ENCODE measurements at places on chromosomes 12 and 14. TPM values are rescaled to one million over a fixed set of nuclear protein-coding genes. Genes with fewer than 3 reads are reported as not detected.
A peak's percentile ranks its signal among the peaks of the same experiment; 100 is the strongest.

The CLEC1B gene
- not detected for total RNA-seq

DNA sequence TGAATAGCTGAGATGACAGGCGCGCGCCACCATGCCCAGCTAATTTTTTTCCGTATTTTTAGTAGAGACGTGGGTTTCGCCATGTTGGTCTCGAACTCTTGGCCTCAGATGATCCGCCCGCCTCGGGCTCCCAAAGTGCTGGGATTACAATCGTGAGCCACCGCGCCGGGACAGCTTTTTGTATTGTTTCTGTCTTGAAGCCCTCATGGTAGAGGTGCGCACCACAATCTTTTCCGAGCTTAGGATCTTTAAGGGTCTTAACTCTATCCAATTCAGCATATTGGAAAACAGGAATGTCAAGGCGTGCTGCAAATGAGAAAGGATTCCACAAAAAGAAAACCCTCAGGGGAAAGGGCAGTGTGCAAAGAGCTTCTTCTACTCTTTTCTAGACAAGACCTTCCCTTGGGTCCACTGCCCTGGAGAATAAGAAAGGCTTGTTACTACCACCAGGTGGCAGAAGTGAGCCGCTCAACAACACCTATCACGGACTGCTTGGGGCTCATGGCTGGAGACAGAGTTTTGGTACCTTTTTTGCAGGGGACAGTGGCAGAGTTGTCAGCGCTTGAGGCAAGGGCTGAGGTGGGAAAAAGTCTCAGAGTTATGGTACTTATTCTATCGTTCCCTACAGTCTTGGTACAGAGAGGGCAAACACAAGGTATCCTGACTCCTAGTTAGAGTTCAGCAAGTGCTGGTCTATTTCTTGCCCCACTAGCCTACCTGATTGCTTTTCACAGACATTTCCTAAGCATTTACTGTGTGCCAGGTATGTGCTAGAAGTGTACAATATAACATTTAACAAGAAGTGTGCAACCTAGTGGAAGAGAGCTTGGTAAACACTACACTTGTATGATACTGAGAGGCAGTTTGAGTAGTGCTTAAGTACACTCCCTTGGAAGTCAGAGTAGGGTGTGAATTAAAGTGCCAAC is 16.4 kb upstream of the SP7 start:
- H3K27ac ChIP-seq = no peak overlapping the region
- H3K27me3 ChIP-seq = no peaks in the 10 kb centered on the region
- H3K4me1 ChIP-seq = peaks cover 7% of the 10 kb centered on the region
- H3K4me3 ChIP-seq = no peak overlapping the region

DNA sequence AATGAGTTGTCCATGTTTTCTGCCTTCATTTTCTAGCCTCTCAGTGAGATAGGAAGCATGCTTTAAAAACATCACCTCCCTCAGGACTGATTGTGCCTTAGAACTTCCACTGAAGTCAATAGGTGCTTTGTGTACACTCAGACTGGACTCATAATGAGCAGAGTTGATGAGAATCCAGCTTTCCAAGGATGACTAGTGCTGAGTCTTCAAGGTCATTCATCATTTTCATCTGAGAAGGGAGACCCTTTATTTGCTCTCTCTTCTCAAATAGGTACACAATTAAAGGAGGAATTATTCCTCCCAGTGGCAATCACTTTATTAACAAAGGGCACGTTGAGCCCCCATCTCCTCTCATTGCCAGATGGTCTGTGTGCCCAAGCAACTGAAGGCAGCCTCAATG is 210.9 kb upstream of the PRKD1 start:
- H3K4me3 ChIP-seq = no peak overlapping the region
- H3K27me3 ChIP-seq = no peaks in the 10 kb centered on the region
- no peak overlapping the region for H3K27ac ChIP-seq

DNA sequence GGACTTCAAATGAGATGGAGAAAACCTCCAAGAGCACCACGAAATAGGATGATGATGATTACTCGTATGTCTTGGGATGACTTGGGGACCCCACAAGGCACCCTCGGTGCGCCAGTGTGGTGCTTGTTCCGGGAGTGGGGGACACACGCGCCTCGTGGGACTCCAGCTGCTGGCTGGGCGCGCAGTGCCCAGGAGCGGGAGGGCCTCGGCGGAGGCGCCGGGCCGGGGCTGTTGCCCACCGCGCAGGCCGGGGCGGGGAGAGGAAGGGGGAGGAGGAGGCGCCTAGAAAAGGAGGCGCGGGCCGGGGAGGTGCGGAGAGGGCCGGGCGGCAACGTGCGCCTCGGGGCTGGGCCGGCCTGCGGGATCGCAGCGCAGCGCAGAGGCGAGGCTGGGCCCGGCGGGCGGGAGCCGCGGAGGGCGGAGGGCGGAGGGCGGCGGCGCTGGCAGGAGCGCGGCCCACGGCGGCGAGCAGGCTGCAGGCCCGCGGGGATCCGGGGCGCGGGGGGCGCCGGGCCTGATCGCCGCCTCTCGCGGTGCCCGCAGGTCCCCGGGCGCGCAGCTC is at the start of gene RFLNA:
Gene RFLNA, plus strand, starts transcription at position 314 of the 562 bp plus-strand sequence. CDS start 337 bp downstream, outside the sequence.
- no peaks in the 10 kb centered on the region for H3K36me3 ChIP-seq
- DNase-seq = peak; percentile 31
- H3K4me1 ChIP-seq = peaks cover 27% of the 10 kb centered on the region
- no peak within 1 kb of the TSS for H3K27ac ChIP-seq

- no peak overlapping the region for H3K4me3 ChIP-seq
- H3K27ac ChIP-seq = no peak overlapping the region
- H3K27me3 ChIP-seq = peaks cover 28% of the 10 kb centered on the region
- H3K36me3 ChIP-seq = no peaks in the 10 kb centered on the region
These were observed 49.1 kb upstream of the RIMBP2 start for GRCh38 chr12:130765186-130765659.

- DNase-seq = no peak
- H3K36me3 ChIP-seq = no peaks in the 10 kb centered on the region
- no peaks in the 10 kb centered on the region for H3K27me3 ChIP-seq
- H3K27ac ChIP-seq = no peak overlapping the region
- no peaks in the 10 kb centered on the region for H3K4me1 ChIP-seq
- no peak overlapping the region for H3K4me3 ChIP-seq
These were observed 166.3 kb downstream of the PHLDA1 start for GRCh38 chr12:75865315-75865714.

DNA sequence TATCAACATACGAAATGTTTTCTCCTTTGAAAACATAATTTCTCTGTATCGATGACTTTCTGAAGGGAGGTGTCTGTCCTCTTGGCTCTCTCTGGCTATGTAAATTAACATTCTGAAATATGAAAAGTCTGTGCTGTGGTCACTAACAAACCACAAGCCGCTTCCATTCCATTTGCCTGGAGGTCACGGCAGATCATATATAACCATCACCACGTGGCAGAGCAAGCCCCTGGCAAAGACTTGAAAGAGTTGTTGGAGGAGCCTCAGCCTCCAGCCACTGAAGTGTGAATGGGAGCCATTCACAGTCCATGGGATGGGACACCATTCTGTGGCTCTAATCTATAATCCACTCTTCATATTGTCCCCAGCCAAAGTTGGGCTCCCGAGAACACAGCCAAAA is 39.6 kb downstream of the CDKL1 start:
- no peak overlapping the region for H3K27ac ChIP-seq
- H3K27me3 ChIP-seq = peaks cover 2% of the 10 kb centered on the region
- no peak overlapping the region for H3K4me3 ChIP-seq
- DNase-seq = no peak
- peaks cover 14% of the 10 kb centered on the region for H3K4me1 ChIP-seq

GRCh38 chr14:33510063-33510481 is 440.8 kb downstream of the EGLN3 start:
- H3K27me3 ChIP-seq = no peaks in the 10 kb centered on the region
- H3K27ac ChIP-seq = no peak overlapping the region
- H3K4me3 ChIP-seq = no peak overlapping the region
- no peak for DNase-seq
- no peaks in the 10 kb centered on the region for H3K36me3 ChIP-seq

- H3K36me3 ChIP-seq = no peaks in the 10 kb centered on the region
- no peaks in the 10 kb centered on the region for H3K4me1 ChIP-seq
- DNase-seq = no peak
These were observed 610.7 kb upstream of the TMEM132C start for GRCh38 chr12:127656266-127656665.

DNA sequence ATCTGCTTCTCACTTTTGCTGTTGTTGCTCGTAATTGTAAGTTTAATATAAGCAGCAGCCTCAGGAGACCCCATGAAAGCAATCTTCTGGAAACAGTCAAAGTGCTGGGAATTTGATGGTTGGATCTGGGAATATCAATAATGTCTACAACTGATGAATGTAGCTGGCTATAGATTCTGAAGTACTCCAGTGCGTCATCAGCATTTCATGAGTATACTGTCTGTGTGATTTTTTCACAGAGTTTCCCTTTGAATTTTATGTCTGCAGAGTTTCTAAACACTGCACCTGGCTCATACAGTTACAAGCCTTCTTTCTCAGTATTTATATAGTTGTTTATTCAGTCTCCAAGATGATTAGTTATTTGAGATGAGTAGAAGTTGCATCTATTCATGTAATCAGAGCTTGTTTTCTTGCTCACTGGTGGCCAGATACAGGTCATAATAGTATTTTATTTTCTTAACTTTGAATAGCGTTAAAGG is 222.3 kb downstream of the RAD51B start:
- peak overlapping the region; percentile 75 for H3K27ac ChIP-seq
- DNase-seq = no peak
- H3K4me1 ChIP-seq = peaks cover 36% of the 10 kb centered on the region
- H3K36me3 ChIP-seq = no peaks in the 10 kb centered on the region
- H3K27me3 ChIP-seq = no peaks in the 10 kb centered on the region

DNA sequence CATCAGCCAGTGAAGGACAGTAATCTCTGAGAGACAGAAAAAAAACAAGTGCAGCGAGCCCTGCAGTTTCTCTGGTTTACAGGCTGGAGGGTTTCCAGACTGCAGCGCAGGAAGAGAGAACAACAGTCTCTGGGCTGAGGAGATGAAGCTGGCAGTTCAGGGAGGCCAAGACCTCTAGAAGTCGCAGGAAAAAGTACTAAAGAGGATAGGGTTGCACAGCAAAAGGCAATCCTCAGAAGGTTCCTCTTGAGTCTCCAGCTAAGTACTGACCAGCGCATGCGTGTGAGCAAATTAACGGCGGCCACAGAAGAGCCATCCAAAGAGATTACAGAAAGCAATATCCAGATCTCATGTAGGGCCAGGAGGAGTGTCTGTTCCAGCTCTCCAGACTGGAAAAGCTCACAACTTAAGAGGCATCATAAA is 12.2 kb upstream of the CCDC60 start:
- no peak overlapping the region for H3K4me3 ChIP-seq
- DNase-seq = no peak
- H3K4me1 ChIP-seq = peaks cover 1% of the 10 kb centered on the region
- no peaks in the 10 kb centered on the region for H3K27me3 ChIP-seq

The TAS2R31 gene
- total RNA-seq = 8.6 TPM

- no peak overlapping the region for H3K4me3 ChIP-seq
- H3K4me1 ChIP-seq = no peaks in the 10 kb centered on the region
- H3K27me3 ChIP-seq = peaks cover 22% of the 10 kb centered on the region
- no peak overlapping the region for H3K27ac ChIP-seq
These were observed 4.4 kb upstream of the C14orf39 start for GRCh38 chr14:60490270-60490669.

The KRT74 gene
- not detected for total RNA-seq

The ATXN3 gene
- 33.4 TPM for total RNA-seq

- DNase-seq = no peak
- peaks cover 3% of the 10 kb centered on the region for H3K4me1 ChIP-seq
- no peak overlapping the region for H3K27ac ChIP-seq
- no peak overlapping the region for H3K4me3 ChIP-seq
- H3K36me3 ChIP-seq = peaks cover 39% of the 10 kb centered on the region
These were observed 56.7 kb upstream of the NR2C1 start for GRCh38 chr12:95130096-95130495.

GRCh38 chr12:51907083-51907855 is at the start of gene ACVRL1:
Gene ACVRL1 (plus strand): TSS chr12:51907504. CDS start chr12:51912475, 4,971 bp downstream.
- H3K36me3 ChIP-seq = no peaks in the 10 kb centered on the region
- H3K4me1 ChIP-seq = peaks cover 3% of the 10 kb centered on the region
- no peak within 1 kb of the TSS for H3K27ac ChIP-seq
- H3K4me3 ChIP-seq = no peak within 1 kb of the TSS
- DNase-seq = no peak
- peaks cover 49% of the 10 kb centered on the region for H3K27me3 ChIP-seq

GRCh38 chr14:100911665-100912316 is 8.3 kb upstream of the RTL1 start:
- peaks cover 4% of the 10 kb centered on the region for H3K4me1 ChIP-seq
- peaks cover 6% of the 10 kb centered on the region for H3K36me3 ChIP-seq
- H3K27me3 ChIP-seq = peaks cover 6% of the 10 kb centered on the region
- no peak overlapping the region for H3K4me3 ChIP-seq
- no peak for DNase-seq

GRCh38 chr14:95664066-95664465 is 22.2 kb upstream of the TCL1B start:
- no peak for DNase-seq
- no peak overlapping the region for H3K4me3 ChIP-seq
- H3K27ac ChIP-seq = no peak overlapping the region
- H3K36me3 ChIP-seq = no peaks in the 10 kb centered on the region

GRCh38 chr14:63438065-63438757 is 105.0 kb downstream of the PPP2R5E start:
- DNase-seq = no peak
- peaks cover 3% of the 10 kb centered on the region for H3K4me1 ChIP-seq
- peaks cover 6% of the 10 kb centered on the region for H3K36me3 ChIP-seq

The FOXG1 gene
- 1.2 TPM for total RNA-seq

The PKP2 gene
- total RNA-seq = 103 TPM

GRCh38 chr12:5230156-5230555 is 186.5 kb downstream of the KCNA5 start:
- H3K27ac ChIP-seq = no peak overlapping the region
- H3K36me3 ChIP-seq = peaks cover 4% of the 10 kb centered on the region
- H3K4me1 ChIP-seq = peaks cover 12% of the 10 kb centered on the region
- peaks cover 45% of the 10 kb centered on the region for H3K27me3 ChIP-seq

GRCh38 chr12:49684310-49684854 is 22.8 kb downstream of the FMNL3 start:
- no peak overlapping the region for H3K4me3 ChIP-seq
- H3K36me3 ChIP-seq = no peaks in the 10 kb centered on the region
- DNase-seq = no peak
- no peaks in the 10 kb centered on the region for H3K27me3 ChIP-seq
- H3K27ac ChIP-seq = no peak overlapping the region

GRCh38 chr14:104386151-104386841 is 193.3 kb upstream of the C14orf180 start:
- H3K27ac ChIP-seq = no peak overlapping the region
- no peaks in the 10 kb centered on the region for H3K36me3 ChIP-seq
- H3K4me1 ChIP-seq = no peaks in the 10 kb centered on the region
- peaks cover 25% of the 10 kb centered on the region for H3K27me3 ChIP-seq
- DNase-seq = no peak

The IPO8 gene
- total RNA-seq = 93.3 TPM

DNA sequence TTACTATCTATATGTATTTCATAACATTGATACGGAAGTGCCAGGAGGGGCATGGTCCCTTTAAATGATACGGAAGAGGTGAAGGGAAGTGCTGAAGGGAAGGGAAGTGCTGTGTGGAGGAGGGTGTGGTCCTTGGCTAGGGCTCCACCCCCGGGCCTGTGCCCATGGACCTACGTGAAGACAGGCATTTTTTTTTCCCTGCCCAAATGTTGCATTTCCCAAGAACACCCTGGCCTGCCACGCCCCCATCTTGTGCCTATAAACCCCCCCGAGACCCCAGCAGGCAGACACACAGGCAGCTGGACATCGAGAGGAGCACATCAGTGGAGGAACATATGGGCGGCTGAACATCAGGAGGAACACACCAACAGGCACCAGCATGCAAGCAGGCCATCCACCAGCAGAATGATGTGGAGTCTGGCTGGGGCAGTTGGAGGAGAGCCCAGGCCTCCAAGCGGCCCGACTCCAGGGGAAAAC is 134.1 kb downstream of the SLC41A2 start:
- H3K4me3 ChIP-seq = no peak overlapping the region
- H3K27ac ChIP-seq = no peak overlapping the region
- no peak for DNase-seq
- H3K27me3 ChIP-seq = no peaks in the 10 kb centered on the region
- H3K4me1 ChIP-seq = no peaks in the 10 kb centered on the region

The LRRC43 gene
- 5.5 TPM for total RNA-seq

Data from progenitor cell of endocrine pancreas (in vitro differentiated cells).